ENCODE measurements at places on chromosomes 1 and 21. TPM values are rescaled to one million over a fixed set of nuclear protein-coding genes. Genes with fewer than 3 reads are reported as not detected.

SMIM11 gene
- polyA plus RNA-seq: 5.9 TPM

TLCD4 gene
- 1.5 TPM for polyA plus RNA-seq

RNU1-1 gene
- polyA plus RNA-seq: not detected

CD247 gene
- 3.5 TPM for polyA plus RNA-seq

IRF6 gene
- 8.7 TPM for polyA plus RNA-seq

GATAD2B gene
- polyA plus RNA-seq: 4.6 TPM

LCE1C gene
- not detected for polyA plus RNA-seq

SCP2 gene
- 85.6 TPM for polyA plus RNA-seq

SH2D1B gene
- polyA plus RNA-seq: 1.6 TPM

PIGC gene
- 20.0 TPM for polyA plus RNA-seq

CA6 gene
- 0.03 TPM for polyA plus RNA-seq

KRTAP23-1 gene
- not detected for polyA plus RNA-seq

RGS8 gene
- polyA plus RNA-seq: 0.02 TPM

TMCO1 gene
- 84.5 TPM for polyA plus RNA-seq

IL22RA1 gene
- polyA plus RNA-seq: 0.09 TPM

MROH7 gene
- 1.2 TPM for polyA plus RNA-seq

G0S2 gene
- polyA plus RNA-seq: 44.6 TPM

SYTL1 gene
- 27.7 TPM for polyA plus RNA-seq

GJC2 gene
- polyA plus RNA-seq: 3.4 TPM

TSSK3 gene
- polyA plus RNA-seq: 0.37 TPM

WNT3A gene
- polyA plus RNA-seq: 2.2 TPM

CD84 gene
- 1.9 TPM for polyA plus RNA-seq

Data from lung (tissue), 17 donors.